ENCODE measurements at places on chromosomes 3 and 15.

DNA sequence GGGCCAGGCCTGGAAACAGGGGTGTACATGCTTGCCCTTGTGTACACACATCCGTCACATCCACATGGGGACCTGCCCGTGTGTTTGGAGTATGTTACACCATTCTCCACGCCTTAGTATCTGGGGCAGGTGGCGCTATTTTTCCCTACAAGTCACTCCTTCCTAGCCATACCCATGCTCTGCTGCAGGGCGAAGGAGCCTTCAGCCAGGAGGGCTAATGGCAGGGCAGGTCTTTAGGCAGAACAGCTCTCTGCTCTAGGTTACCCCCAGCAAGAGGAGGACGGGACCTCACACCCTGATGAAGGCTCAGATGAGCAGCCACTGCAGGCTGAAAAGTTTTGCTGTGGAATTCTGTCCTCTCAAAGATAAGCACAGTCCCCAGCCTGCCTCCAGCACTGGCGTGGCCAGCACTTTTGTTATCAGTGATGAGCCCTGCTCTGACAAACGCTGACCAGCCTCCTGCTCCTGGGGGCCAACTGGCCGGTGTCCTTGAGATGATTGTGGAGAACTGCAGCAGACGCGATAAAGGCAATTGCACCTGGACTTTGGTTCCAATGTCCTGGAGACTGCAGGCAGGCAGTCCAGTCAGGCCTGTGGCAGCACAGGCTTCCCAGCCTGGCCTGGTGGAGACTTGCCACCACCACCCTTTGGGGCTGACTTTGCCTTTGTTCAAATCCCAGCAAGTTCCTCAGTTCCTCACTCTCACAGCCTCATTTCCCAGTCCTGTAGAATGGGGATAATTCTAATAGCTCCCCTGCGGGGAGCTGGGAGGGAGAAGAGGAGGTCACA is 19.8 kb upstream of the PIGZ start:
- no peak for DNase-seq

GRCh38 chr3:22565393-22565792 is 637.7 kb upstream of the UBE2E2 start:
- DNase-seq: no peak

GRCh38 chr15:87682527-87682926 is 574.0 kb downstream of the NTRK3 start:
- no peak for DNase-seq

DNA sequence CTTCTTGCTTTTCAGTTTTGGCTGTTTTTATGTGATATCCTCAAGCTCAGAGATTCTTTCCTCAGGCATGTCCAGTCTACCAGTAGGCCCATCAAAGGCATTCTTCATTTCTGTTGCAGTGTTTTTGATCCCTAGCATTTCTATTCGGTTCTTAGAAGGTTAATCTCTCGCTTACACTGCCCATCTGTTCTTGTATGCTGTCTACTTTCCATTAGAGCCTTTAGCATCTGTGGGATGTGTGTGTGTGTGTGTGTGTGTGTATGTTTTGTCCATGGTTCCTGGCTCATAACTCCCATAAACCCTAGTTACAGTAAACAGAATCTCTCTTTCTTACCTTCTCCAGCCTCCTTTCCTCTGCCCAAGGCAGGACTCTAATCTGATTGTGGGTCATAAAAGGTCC is 5.1 kb upstream of the SLC22A13 start:
- no peak for DNase-seq

- DNase-seq: no peak
Observed at GRCh38 chr3:72768006-72768441, 80.2 kb downstream of the SHQ1 start.

DNA sequence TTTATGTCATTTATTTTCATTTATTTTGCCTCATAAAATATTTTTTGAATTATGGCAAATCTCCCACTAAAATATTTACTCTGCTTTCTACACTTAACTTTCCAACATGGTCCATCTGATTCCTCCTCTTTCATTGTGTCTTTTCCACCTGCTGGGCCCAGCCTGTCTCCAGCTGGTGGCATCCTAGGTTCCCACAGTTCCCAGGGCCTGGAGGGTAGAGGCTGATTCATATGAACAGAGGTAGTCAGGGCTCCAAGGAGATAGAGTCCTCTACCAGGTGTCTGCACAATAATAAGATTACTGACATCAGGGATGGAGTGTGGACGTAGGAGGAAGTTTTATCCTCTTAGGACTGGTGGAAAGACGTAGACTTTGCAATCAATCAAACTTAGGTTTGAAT is 14.3 kb downstream of the ZBTB38 start:
- no peak for DNase-seq

DNA sequence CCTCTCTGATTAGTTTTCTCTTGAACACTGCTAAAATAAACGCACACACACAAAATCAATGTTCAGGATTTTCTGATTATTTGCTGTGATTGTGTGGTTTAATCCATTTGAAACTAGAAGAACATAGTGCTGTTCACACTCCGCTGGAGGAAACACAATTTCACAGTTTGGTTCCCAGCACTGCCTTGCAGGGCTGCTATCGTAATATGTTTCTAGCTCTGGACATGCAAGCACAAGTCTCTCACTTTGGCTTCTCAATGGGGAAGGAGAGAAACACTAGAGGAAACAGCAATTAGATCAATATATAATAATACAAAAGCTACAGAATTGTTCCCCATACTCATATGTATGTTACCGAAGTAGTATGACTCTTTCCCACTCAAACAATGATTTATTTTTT is 299.5 kb downstream of the NSUN3 start:
- no peak for DNase-seq

DNA sequence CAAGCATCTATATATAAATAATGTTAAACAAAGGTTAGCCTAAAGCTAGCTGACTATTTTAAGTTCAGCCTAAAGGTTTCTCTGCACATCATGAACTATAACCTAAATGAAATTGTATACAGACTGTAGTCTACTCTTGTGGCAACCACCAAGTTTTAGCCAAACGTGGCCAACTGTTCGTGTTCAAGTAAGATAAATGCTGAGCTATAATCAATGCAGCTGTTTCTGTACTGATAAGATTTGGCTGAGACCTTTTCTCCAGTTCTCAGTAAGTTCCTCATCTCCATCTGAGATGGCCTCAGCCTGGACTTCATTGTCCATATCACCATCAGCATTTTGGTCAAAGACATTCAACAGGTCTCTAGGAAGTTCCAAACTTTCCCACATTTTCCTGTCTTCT is 43.7 kb upstream of the IGSF10 start:
- no peak for DNase-seq

GRCh38 chr3:136042608-136043221 is 77.2 kb downstream of the PPP2R3A start:
- peak; percentile 74 for DNase-seq

DNA sequence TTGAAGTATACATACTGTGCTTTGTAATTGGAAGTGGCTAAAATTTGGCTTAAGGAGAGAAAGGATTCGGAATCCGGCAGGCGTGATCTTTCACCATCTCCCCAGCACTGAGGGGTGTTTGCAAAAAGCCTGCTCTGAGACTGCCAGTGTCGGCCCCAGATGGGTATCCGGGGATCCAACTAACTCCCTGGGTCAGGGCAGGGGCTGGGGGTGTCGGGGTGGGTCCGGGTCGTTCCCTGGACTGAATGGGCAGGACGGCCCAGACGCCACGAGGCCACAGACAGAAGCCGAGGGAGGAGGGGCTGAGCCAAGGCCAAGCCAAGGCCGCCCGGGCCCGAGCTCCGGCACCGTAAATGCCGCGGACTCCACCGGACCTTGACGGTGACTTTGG is 349 bp downstream of the PPIB start:
- DNase-seq: no peak

DNA sequence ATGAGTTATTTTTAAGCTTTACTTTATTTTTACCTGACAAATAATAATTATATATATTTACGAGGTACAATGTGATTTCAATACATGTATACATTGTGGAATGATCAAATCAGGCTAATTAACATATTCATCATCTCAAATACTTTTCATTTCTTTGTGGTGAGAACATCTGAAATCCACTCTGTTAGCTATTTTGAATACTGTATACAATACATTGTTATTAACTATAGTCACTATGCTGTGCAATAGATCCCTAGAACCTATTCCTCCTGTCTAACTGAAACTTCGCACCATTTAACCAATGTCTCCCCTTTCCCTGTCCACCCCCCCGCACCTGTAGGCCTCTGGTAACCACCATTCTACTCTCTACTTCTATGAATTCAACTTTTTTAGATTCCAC is 7.9 kb upstream of the SPPL2A start:
- DNase-seq: no peak

- DNase-seq: no peak
Observed at GRCh38 chr15:85834651-85835050, 39.9 kb upstream of the KLHL25 start.

GRCh38 chr15:30985081-30985531 is 6.3 kb downstream of the MTMR10 start:
- DNase-seq: peak; percentile 34

- DNase-seq: no peak
Observed at GRCh38 chr3:143366672-143367071, 247.1 kb downstream of the CHST2 start.

GRCh38 chr3:146503461-146504202 is 34.3 kb upstream of the PLSCR2 start:
- DNase-seq: peak; percentile 89

GRCh38 chr3:48885753-48886152 is 12.9 kb downstream of the SLC25A20 start:
- peak; percentile 18 for DNase-seq

GRCh38 chr15:98845138-98845884 is 162.3 kb downstream of the PGPEP1L start:
- no peak for DNase-seq

- DNase-seq: no peak
Observed at GRCh38 chr3:12521010-12521409, 24.3 kb downstream of the MKRN2OS start.

- no peak for DNase-seq
Observed at GRCh38 chr3:153625506-153625905, 463.5 kb downstream of the RAP2B start.

- DNase-seq: no peak
Observed at GRCh38 chr3:150790629-150791028, 27.7 kb upstream of the SIAH2 start.

GRCh38 chr3:30502051-30502741 is 104.2 kb upstream of the TGFBR2 start:
- DNase-seq: no peak

GRCh38 chr3:42053476-42053875 is 37.7 kb upstream of the TRAK1 start:
- DNase-seq: no peak

DNA sequence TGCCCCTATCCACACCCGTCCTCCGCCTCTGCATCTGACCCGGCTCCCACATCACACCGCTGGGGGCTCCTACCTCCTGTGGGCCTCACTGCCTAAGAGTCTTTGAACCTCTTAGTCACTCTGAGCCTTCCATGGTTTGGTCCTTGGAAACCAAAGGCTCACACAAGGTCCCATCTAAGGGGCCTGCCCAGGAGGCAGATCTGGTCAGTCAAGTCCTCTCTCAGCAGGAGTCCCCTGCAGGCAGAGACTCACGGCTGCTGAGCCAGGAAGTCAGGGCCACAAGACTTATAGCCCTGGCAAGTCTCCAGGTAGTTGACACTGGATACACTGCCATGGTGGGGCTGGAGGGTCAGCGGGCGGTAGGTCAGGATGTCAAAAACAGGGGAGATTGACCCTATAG is 31.2 kb upstream of the ALDH1L1 start:
- no peak for DNase-seq

DNA sequence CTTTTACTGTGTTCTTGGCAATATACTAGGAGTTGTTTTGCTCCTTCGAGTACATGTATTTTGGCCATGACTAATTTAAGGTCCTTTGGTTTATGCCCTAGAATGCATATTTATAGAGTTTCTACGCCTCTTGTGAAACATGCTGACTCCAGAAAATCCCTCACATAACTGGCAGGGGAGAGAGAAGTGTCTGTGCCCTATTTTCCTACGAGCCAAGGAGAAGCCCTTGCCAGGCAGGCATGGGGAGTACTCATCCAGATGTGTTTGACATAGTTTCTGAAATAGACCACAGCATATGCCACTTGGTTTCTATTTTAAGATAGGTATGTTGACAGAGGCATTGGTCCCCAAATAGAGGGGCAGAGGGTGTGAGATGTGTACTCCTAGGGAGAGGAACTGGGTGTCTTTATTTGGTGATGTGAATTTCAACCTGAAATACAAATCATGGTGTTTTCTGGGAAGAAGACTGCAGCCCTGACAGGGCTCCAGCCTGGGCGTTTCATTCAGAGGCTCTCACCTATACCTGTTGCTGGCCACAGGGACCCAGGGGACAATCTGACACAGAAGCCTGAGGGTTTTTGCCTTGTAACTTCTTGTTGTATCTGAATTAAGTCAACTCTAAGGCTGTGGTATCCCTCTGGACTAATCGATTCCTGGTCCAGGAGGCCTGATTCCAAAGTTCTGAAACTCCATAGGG is 267.8 kb upstream of the C2CD4B start:
- peak; percentile 65 for DNase-seq

- peak; percentile 31 for DNase-seq
Observed at GRCh38 chr3:114336122-114336697, 42.4 kb downstream of the TIGIT start.

- no peak for DNase-seq
Observed at GRCh38 chr3:9168241-9168741, 81.2 kb downstream of the SRGAP3 start.

- no peak for DNase-seq
Observed at GRCh38 chr3:72985576-72985975, 11.0 kb upstream of the PPP4R2 start.

DNA sequence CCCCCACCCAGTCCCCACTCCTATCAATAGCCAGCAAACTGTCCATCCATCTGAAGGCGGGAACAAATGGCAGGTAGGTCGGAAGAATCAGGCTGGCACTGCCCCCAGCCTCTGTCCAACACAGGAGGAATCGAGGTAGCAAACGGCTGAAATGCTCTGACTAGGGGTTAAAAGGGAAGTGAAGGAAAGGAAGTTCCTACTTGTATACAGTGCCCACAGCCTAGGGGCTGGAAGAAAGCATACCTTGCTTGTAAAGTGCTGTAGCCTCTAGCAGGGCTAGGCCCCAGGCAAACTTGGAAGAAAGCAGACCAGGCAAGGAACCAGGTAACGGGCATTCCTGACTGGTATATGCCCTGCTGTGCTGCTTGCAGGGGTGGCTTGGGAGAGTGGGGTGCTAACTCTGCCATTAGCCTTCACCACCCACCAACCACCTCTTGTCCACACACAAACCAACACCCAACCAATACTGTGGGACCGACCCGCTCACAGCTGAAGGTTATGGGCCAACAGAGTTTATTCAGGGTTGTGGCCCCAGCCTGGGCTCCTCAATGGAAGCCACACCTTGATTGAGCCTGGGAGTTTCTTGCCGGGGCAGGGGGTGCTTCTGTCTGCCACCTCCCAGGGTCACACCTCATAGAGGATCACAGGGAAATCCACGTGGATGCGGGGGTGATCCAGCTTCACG is 2.4 kb downstream of the TUSC2 start:
- DNase-seq: no peak
